Activated T-helper 1 cell treated with Interleukin-2 at 50 U/mL for 16 hours (primary cell): ENCODE measurements at places on chromosomes 3 and 15.

DNA sequence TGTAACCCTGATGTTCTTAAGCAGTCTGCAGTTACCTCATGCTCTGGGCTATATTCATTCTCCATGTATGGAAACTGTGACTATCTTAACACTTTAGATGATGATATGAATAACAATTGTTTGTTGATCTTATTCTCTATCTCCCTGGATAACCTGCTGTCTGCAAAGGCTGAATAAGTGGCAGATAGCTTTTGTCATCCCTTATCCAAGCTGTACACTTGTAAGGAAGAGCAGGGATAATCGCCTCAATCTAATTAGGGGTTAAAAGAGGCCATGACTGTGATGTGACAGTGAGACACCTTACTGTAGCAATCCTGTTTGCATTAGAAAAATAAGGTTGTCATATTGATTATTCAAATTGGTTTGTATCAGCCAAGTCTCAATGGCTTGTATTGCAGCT lies 123.9 kb downstream of the RSRC1 start:
- no peak for DNase-seq

DNA sequence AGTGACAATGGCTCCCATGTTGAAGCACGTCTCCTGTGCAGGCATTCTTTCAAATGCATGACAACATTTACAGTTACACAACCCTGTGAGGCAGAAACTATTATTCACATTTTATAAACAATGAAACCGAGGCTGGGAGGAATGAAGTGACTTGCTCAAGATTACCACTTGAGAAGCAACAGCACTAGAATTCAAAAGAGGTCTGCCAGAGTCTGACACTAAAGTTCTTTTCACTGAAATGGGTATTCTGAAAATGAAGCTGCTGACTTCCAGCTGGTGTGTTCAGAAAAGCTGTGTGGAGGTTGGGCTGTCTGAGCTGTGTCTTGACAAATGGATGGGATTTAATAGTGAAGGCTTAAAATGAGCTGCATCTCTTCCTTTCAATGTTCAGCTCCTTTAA lies 104.4 kb downstream of the THSD4 start:
- no peak for DNase-seq

GRCh38 chr15:56325186-56325585 lies 40.0 kb upstream of the TEX9 start:
- no peak for DNase-seq

- no peak for DNase-seq
Measured at GRCh38 chr3:58183221-58183620, 27.6 kb downstream of the DNASE1L3 start.

DNA sequence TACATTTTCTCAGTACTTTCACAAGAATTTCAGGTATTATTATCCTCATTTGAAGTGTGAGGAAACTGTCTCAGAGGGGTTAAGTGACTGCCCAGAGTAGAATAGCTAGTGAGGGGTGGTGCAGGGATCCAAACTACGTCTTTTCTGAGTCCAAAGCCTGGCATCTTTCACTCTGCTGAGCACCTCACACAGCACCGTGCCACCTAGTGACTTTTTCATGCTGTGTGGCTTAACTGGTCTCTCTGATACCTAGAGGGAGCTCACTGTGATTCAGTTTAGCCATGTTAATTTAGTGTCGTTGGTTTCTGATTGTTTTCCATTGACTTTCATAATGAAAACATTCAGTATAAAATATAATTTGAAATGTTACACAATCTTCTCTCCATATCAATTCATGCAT lies 91.4 kb upstream of the NLGN1 start:
- DNase-seq, result no peak

GRCh38 chr3:186187401-186188275 lies 78.7 kb upstream of the ETV5 start:
- DNase-seq, result no peak

DNA sequence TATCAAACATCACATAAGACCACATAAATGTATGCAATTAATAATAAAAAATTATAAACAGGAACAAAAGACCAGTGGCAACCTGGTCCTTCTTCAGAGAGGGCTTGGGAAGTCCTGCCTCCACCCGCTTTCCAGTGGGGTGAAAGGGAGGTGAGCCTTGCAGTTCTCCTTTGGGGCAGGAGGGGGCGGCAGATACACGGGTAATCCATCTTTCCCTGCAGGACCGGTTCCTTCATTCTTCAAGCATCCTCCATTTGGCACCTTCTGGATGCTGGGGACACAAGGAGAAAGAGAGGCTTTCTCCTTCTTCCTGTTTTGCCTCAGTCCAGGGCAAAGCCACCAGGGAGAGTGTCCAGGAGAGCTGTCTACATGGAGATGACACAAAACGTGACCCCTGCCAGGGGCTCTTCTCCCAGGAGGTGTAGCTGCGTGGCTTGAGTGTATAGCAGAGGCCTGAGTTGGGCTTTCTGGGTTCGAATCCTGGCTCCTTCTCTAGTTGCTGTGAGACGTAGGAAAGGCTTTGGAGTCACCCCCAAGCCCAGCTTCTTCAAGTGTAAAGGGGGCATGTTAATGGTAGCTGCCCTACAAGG lies 23.2 kb downstream of the RPLP1 start:
- DNase-seq, result peak; percentile 50
